NCI-H1694 treated with DMSO at 0.1 percent for 48 hours (cell line): ENCODE measurements at places on chromosomes 5 and 9.

- no peak for DNase-seq
Observed at GRCh38 chr5:64312491-64312890, 146.8 kb downstream of the RNF180 start.

DNA sequence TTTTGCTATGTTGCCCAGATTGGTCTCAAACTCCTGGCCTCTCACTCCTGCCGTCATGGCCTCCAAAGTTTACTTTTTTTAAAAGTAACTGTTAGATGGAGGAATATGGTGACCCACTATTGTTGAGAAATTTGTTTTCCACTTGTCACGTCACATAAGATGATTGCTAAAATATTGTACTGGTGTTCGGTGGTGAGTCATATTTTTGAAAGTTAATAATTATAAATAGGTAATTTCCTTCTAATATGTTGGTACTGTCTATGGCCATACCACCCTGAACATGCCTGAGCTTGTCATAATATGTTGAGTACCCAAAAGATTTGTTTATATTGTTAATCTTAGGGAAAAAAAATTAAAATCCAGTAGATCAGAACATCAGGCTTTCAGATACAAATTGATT lies 22.6 kb downstream of the RMI1 start:
- DNase-seq: no peak

- DNase-seq: no peak
Observed at GRCh38 chr9:89706086-89706485, 101.3 kb downstream of the GADD45G start.

DNA sequence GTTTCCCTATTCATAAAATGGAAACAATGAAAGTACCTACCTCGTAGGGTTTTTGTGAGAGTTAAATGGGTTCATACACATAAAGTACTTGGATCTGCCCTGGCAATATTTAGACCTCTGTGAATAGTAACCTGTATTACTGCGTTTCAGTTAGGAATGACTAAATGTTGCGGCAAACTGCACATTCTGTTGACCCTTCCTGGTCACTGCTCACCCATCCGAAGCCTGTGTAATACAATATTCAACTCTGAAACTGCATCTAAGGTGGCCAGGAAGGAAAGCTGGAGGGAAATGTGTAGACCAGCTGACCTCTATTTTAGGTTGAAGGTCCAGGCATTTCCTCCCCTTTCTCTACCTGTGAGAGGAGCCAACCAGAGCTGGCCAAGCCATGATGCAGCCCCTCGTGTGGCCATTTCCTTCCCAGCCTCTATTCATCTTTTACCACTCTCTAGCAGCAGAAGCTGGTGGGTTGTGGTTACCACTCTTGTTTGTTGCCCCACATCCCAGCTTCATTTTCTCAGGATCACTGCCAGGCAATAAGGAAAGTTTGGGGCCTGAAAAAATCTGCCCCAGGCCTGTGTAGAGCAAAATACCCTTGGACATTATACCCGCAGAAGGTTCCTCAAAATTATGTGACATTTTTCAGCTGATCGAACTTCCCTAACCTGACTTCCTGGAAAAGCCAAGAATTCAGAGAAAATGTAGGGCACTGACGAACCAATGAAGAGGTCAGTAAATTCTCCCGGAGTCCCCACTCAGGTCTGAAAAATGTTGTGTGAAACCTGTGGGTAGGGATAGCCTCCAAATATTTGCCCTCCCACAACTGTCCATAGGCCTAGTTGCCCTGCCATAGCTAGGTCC lies 20.5 kb upstream of the PDCD1LG2 start:
- DNase-seq: no peak
